Spinal cord (tissue), 10 donors: ENCODE measurements at places on chromosomes 7 and 10.

DNA sequence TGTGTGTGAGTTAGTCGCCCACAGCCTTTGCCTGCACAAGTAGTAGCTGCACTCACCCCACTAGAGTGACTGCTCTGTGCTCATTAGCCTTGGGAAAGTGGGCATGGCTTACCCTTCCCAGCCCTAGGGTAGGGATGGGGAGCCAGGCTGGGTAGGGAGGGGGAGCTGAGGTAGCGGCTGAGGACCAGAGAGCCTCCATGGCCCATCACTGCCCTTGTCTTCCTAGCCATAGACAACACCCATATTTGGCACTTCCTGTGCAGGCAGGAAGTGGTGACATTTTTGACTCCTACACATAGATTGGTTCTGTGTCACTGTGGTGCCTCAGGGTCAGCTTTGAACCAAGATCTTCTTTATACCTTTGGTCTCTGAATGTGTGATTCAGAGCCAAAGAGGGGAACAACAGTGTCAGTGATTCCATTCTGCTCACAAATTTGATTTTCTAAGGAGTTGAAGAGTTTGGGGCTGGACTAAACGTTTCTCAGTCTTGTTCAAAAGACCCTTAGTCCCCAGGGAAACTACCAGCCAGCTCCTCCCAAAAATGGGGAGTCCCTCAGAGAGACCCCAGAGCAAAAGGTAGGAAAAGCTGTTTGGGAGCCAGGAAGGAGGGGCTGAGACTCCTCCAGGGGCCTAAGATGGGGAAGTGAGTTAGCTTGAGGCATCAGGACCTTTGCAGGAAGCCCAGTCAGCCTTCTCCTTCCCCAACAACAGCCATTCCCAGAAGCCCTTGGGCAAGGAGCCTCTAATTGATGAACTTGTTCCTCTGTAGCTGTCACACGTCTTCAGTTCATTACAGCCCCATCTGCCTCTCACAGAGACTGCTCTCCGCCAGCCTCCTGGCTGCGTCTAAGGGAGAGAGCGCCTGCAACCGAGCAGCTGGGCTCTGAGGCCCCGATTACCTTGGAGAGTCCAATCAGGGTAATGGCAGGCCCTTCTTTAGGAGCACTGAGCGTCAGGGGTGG, 135.0 kb downstream of the CDH23 start:
- DNase-seq = no peak

DNA sequence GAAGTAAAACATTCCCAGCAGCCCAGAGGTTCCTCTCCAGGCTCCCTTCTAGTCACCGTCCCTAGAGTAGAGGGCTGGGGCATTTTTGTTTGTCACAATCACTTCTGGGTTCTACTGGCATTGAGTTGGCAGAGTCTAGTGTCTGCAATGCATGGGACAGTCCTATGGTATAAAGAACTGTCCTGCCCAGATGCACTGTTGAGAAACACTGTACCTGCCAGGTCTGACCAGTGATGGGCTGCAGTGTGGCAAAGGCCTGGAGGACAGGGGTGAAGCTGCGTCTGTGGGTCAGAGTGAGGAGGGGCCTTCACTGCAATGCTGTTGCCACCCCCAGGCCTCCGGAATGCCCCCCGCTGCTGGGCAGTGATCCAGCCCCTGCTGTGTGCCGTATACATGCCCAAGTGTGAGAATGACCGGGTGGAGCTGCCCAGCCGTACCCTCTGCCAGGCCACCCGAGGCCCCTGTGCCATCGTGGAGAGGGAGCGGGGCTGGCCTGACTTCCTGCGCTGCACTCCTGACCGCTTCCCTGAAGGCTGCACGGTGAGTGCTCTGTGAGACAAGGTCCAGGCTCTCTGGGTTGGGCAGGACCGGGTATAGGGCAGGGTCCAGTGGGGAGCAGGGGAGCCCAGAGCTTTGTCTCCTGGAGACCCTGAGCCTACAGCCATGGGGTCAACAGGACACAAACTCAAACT, 14.8 kb downstream of the SMO start:
- DNase-seq = no peak

GRCh38 chr7:184294-185264, 7.8 kb upstream of the FAM20C start:
- no peak for DNase-seq

GRCh38 chr7:30232391-30232790, 52.0 kb upstream of the ZNRF2 start:
- no peak for DNase-seq

DNA sequence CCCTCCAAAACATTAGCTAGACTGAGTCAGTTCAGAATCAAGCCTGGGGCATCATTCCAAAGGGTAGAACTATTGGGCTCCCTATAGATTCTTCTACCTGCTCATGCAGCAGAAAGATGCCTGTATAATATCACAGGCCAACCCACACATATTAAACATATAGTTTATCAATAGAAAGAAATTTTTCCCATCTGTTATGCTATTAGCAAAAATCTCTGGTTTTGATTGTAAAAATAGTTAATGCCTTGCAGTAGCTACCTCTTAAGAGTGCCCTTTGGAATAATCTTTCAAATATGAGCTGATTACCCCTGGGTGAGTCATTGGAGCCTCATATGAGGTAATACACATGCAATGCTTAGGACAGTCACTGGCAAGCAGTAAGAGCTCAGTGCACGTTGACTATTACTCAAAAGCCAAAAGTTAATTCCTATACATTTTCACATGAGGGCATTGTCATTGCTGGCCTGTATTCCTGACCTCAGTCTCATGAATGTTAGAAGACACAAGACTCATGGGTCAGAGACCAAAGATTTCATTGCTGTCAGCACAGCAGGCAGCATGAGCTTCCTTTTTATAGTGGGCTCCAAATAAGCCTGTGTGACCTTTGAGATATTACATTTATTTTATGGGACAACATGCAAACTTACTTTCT, 180.0 kb downstream of the FGFR2 start:
- no peak for DNase-seq

DNA sequence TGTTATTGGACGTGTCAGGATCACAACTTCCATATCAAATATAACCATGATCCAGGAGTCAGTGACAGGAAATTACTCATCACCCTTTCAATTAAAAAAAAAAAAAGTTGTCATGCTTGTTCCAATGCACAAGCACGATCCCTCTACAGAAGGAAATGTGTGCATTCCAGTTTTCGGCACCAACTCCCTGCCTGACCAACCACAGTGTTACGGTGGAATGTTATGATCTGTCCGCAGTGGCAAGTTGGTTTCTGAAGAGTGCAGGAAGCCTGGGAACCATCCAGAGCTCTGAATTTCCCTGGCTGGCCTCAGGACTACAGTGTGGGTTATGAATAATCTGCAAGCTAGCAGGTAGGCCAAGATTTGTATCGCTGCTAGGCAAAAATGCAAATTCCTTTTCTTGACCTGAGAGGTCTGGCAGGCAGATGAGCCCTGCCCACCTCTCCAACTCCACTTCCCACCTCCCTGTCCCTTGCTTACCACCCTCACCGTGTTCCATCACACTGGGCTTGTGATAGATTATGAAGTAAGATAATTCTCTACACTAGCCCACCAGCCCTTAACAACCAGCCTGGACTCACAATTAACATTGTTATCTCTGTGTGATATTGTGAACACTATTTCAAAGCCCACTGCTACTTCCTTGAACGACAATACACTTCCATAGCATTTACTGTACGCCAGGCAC, 20.4 kb downstream of the FRMPD2 start:
- DNase-seq = no peak

DNA sequence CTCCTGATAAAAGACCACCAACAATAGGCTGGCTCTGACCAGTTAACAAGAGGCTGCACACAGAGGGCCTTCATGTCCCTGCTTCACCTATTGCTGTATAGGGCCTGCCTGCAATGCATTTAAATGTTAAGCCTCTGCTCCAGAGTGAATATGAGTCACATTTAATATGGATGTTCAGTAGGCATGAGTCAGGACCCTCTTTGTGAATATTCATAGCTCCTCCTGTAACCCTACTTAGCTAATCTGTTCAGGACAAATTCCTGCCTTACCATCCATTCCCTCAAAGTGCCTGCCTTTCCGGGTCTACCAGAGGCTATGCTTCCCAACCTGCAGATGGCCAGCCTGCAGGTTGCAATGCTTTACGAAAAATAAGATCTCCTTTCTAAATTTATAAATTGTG, 32.5 kb downstream of the ARHGAP22 start:
- DNase-seq = no peak

- DNase-seq = no peak
Observed at GRCh38 chr7:12708314-12708713, 20.9 kb downstream of the ARL4A start.

GRCh38 chr7:130297628-130298543, 4.9 kb downstream of the CPA4 start:
- peak; percentile 52 for DNase-seq

- peak; percentile 80 for DNase-seq
Observed at GRCh38 chr7:149854611-149855360, 16.6 kb downstream of the ZNF862 start.

DNA sequence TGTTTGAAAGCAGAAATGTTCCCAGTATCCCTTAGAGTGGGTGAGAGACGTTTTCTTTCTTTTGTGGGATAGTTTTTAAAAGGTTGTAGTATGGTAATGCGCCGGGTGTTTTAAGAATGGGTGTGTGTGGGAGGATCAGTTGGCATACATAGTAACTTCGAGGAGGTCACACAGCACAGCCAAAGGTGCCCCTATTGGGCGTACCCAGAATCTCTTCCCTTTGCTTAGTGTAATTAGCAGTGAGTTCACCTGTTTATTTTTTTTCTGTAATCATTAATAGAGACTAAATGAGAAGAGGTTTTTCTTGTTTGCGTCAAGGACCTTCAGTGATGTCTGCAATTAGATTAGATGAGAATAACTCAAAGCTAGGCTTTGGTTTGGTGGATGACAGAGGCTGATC, 1.5 kb downstream of the PLEKHA8 start:
- no peak for DNase-seq

- no peak for DNase-seq
Observed at GRCh38 chr7:30968294-30968693, 4.5 kb downstream of the GHRHR start.

DNA sequence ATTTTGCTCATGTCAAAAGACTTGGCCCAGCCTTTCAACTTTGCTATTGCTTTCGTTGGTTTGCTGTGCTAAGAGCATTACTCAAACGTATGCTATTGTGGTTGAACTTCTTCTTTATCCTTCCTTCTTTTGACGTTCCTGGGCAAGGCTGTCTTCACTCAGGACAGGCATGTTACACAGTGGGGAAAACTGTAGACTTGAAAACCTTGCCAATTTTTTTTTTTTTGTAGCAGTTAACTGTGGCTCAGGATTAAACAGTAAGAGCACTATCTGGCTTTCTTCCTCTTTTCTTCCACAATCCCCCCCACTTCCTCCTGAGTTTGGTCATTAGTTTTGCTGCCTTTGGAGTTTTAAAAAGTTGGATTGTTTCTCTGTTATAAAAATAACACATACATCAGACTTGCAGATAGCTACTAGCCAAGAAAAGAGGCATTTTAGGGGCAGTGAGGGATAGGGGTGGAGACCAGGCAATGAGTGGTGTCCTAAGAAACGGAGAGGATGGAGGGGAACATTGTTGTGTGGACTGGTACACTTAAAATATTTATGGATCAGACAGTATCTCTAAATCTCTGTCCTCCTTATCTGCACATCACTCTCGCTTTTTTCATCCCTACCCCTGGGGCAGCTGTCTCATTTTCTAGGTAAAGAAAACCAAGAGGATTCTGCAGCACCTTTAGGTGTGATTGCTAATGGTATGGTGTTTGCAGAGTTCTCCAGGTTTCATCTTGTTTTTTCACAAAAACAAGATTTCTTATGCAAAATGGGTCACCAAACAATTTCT, 181.7 kb downstream of the LRMDA start:
- no peak for DNase-seq

GRCh38 chr7:43353902-43354301, 229.0 kb upstream of the STK17A start:
- no peak for DNase-seq

- no peak for DNase-seq
Observed at GRCh38 chr7:121000081-121000983, 11.8 kb downstream of the CPED1 start.

GRCh38 chr7:157593541-157593940, 256.7 kb downstream of the DNAJB6 start:
- no peak for DNase-seq

GRCh38 chr10:91198781-91199180, 21.7 kb upstream of the PCGF5 start:
- DNase-seq = no peak

DNA sequence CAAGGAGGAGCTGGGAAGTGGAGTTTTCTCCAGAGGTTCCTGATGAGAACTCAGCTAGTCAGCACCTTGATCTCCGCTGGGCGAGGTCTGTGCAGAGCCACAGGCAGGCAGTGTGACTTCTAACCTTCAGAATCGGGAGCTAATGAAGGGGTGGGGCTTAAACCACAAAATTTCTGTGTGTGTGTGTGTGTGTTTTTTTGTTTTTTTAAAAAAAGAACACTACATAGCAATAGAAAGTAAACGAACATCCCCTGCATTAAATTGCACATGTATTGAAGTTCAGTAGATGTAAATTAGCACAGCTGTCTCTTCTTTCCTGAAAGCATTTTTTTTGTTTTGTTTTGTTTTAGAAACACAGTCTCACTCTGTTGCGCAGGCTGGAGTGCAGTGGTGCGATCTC, 46.2 kb downstream of the RBM17 start:
- no peak for DNase-seq

GRCh38 chr7:30970594-30971094, 6.9 kb downstream of the GHRHR start:
- DNase-seq = no peak

- DNase-seq = no peak
Observed at GRCh38 chr10:76333326-76333725, 901.9 kb downstream of the LRMDA start.

DNA sequence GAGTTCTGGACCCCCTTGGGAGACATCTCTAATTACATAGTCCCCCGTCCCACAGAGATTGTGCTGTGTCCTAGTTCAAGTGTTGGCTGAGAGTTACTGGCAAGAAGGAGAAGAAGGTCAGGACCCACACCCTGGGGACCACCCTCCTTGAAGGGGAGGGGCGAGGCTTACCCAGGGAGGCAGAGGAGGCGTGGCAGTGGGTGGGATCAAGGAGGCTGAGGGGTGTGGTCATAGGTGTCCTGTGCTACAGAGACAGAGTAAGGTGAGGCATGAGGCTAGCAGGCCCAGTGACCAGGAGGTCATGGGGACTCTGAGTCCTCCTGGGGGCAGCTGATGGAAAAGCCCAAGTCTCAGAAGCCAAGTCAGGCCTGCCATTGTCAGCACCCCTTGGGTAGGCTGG, 29.4 kb upstream of the ADCYAP1R1 start:
- DNase-seq = no peak

GRCh38 chr10:87759551-87759950, 58.5 kb downstream of the ATAD1 start:
- no peak for DNase-seq

GRCh38 chr7:131459256-131459655, 97.2 kb downstream of the PODXL start:
- no peak for DNase-seq

- DNase-seq = no peak
Observed at GRCh38 chr10:98384531-98385133, 30.4 kb downstream of the PYROXD2 start.

- no peak for DNase-seq
Observed at GRCh38 chr10:100174699-100175677, 10.8 kb downstream of the ERLIN1 start.

DNA sequence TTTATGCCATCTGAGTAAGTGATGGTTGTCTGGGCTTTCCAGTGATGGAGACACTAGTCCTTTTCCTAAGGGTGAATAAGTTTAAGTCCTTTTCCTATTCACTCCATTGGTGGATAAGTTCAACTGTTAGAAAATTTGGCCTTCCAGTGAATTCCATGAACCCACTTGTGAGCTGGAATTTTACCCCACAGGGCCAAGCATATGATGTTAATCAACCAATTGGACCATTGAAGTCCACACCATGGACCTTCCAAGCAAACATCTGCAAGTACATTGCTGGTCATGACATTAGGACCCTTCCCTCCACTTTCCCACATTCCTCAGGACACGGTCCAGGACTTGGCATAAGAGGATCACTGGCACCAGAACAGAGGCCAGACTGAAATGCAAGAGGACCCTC, 381.4 kb downstream of the RPS24 start:
- DNase-seq = no peak
